Dermis blood vessel endothelial cell (primary cell): ENCODE measurements at places on chromosomes 6 and 20.

- DNase-seq: no peak
Observed at GRCh38 chr20:60310560-60311349, 352.5 kb downstream of the CDH26 start.

- no peak for DNase-seq
Observed at GRCh38 chr6:117338567-117338966, 73.2 kb downstream of the VGLL2 start.

- no peak for DNase-seq
Observed at GRCh38 chr6:168684906-168685305, 243.9 kb downstream of the SMOC2 start.

DNA sequence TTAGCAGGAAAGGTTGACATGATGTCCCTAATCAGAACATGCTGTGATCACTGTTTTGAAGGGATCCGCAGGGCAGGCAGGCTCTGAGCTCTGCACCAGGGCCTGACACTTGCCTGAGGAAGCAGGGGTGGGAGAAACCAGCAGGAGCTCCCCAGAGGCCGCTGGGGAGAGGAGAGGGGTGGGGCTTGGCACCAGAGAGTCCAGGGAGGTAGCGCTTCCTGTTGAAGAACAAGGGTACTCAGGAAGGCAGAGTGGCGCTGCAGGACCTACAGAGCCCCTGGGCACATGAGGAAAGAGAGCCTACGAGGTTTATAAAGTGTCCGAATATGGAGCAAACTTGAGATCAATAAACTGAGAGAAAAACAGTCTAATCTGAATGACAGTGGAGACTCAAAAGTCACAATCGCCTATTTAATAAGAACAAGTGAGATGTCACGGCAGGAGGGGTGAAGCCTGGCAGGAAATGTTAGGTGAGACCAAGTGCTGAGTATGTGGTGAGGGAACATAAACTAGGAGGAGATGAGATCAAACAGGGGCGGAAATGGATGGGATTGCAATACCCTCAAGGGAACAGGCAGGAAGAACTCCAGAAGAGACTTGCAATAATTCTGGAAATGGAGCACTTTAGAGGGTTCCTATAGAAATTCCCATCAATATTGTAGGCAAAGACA lies 5.8 kb upstream of the TBXT start:
- no peak for DNase-seq

- DNase-seq: no peak
Observed at GRCh38 chr6:112806163-112806865, 459.2 kb downstream of the RFPL4B start.

DNA sequence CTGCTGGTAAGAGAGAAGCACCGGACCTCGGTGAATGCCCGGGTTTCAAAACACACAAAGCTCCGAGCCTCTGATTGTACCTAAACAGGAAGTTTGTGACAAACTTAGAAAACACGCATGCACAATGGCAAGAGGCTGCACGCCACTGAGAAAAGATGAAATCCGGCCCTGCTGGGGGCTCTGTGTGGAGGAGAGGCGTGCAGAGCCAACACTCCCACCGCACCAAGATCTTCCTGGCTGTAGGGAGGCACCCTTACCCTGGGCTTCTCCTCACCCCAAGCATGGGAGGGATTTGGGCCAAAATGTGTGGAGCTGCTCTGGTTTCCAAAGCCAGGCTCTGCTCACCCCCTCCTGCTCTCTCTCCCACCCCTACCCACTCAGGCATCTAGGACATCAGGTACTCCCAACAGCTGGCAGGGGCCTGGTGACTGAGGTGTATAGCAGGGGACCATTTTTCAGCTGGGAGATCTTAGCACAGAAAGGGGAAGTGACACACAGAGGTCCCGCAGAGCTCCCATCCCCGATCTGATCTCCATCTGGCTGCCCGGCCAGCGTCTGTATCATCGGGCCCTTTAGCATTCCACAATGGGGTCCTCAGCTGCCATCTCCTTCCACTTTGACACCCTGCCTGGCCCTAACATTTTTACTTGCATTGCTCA lies 84.2 kb downstream of the TRERF1 start:
- DNase-seq: no peak

GRCh38 chr6:69105288-69105687 lies 470.2 kb downstream of the ADGRB3 start:
- DNase-seq: no peak
